ENCODE measurements at places on chromosomes 7 and 10.

GRCh38 chr10:112852306-112852705 lies 97.7 kb upstream of the TCF7L2 start:
- DNase-seq, result no peak

GRCh38 chr10:43318976-43319960 lies 52.2 kb upstream of the FXYD4 start:
- DNase-seq, result no peak

GRCh38 chr10:75431180-75432111 lies at the start of gene LRMDA:
Gene LRMDA, plus strand, starts transcription at chr10:75431624.
- peak; percentile 54 for DNase-seq

- no peak for DNase-seq
Observed at GRCh38 chr10:3502673-3503072, 282.3 kb downstream of the KLF6 start.

- DNase-seq, result peak; percentile 80
Observed at GRCh38 chr10:119209035-119209735, 1.8 kb downstream of the GRK5 start.
